ENCODE measurements at places on chromosomes 12 and 14.

DNA sequence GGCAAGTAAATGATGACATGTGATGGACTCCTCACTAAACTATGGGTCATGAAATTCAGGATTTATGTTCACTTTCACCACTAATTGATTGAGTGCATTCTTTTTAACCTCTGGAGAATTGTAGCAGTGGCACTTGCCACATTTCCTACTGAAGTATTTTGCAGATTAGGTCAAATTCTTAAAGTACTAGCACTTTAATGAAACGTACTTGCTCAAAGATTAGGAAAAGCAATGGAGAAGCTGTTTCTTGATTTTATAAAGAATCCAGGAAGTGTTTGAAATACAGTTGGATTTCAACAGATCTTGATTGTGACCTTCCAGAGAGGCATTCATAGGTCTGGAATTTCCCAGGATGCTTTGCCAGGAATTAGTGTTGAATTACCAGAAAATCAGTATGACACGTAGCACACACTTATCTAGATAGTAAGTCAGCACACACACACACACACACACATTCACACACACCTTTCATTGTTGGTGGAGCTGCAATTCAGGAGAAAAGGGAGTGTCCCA lies 162.6 kb downstream of the MYRFL start:
- DNase-seq = no peak

- no peak for DNase-seq
These were observed 337.1 kb downstream of the TMEM121 start for GRCh38 chr14:105863296-105864108.

- DNase-seq = no peak
These were observed 90.1 kb downstream of the ADCK1 start for GRCh38 chr14:77889971-77890442.

- DNase-seq = no peak
These were observed 887.2 kb downstream of the NRXN3 start for GRCh38 chr14:79057333-79057732.

DNA sequence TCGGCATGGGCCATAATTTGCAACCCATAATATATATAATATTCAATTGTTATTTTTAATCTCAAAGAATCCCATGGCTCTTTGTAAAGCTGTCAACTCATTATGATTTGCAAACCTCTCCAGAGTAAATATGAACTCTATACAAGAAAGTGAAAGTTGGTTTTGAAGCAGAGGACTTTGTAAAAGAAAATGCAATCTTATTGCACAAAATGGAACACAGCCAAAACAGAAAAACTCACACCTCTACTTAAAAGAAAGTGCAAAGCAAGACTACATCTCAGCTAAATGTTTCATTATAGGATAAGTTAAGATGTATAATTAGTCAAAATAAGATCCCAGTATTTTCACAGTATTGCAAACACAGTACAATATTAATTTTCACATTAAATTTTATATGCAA lies 111.2 kb upstream of the FLRT2 start:
- no peak for DNase-seq

DNA sequence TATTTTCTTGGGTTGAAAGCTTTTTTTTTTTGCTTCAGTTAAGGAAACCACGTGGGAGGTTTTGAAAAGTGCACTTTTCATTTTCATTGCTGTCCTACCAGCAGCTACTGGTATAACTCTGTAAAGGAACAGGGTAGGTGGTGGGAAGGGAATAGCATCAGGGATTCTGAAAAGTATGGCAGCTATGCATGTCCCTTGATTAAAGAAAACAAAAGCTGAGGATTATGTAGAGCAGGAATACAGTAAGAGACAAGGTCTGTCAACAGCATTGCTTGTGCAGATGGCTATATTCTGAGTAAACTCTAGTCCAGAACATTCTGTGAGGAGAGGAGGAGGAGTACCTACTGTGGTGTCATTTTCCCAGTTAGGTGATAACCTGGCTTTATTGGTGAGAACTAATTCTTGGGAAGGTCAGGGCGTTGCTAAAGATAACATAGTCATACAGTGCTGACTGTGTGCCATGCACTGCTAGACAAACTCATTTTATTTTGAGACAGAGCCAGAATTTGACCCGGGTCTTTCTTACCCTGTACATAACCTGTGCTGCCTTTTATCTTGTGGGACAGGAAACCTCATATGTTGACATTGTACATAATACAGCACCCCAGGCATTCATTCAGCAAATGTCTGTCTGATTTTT lies 80.3 kb upstream of the TRAF3 start:
- no peak for DNase-seq

DNA sequence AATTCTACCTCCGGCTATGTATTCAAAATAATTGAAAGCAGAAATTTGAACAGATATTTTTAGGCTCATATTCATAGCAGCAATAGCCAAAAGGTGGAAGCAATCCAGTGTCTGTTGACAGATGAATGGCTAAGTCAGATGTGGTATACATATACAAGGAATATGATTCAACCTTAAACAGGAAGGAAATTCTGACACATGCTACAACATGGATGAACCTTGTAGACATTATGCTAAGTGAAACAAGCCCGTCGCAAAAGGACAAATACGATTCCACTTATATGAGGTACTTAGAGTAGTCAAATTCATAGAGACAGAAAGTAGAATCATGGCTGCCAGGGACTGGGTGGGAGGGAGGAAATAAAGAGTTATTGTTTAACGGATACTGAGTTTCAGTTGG lies 331.6 kb downstream of the PCNX1 start:
- DNase-seq = no peak

DNA sequence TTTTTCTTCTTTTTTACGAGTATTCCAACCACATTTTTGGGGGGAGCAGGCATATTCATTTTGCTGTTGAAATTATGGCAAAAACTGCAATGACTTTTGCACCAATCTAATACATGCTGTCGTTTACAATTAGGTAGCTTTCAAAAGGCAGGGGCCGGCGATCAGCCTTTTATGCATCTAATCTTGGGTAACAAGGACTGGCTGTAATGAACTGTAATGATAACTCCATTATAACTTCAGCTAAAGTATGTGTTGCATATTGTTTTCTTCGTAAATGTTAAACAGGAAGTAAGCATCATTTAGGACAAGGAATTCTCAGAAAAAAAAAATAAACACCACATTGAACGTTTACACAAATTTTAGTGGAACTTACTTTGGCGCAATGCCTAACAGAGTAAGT lies 30.3 kb upstream of the KLRF1 start:
- DNase-seq = no peak

- DNase-seq = peak; percentile 16
These were observed 32.5 kb downstream of the MMP17 start for GRCh38 chr12:131860472-131861260.

DNA sequence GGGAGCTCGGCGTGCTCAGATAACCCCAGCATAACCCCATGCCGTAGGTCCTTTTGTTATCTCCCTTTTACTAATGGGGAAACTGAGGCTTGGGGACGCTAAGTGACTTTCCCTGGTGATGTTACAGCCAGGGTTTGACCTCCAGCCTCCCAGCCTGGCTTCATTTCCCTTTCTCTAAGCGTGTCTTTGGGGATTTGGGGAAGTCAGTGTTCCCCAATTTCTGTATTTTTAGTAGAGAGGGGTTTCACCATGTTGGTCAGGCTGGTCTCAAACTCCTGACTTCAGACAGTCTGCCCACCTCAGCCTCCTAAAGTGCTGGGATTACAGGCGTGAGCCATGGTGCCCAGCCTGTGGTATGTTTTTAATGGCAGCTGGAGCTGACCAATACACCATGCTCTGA lies 85.4 kb downstream of the PHETA1 start:
- no peak for DNase-seq

- no peak for DNase-seq
These were observed 24.8 kb downstream of the TAOK3 start for GRCh38 chr12:118347916-118348315.

DNA sequence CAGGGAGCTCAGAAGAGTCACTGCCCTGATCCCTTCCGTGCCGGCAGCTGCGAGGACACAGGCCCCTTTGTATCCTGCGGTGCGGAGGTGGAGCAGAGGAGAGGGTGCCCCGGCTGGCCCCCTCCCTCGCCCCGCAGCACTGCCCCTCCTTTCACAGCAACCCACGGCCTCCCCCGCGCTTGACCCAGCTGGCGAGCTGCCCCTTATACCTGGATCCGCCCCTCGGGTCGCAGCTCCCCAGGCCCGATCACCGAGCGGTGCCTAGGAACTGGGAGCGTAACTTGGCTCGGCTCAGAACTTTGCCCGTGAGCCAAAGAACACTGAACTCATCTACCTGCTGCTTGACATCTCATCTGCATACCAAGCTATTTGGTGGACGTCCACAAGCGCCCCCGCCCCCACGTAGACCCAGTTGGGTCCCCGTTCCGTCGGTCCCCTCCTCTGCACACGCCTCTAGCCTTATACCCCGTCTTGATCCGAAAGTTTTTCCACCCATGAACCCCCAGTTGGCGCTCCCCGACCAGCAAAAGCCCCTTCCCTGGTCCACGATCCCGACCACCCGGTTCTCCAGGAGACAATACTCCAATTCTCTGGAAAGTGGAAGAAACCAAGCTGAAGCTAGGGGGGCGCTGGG lies 697 bp upstream of the DNAJC14 start:
- DNase-seq = no peak
